ENCODE measurements at places on chromosomes 16 and 17.
A peak's percentile ranks its signal among the peaks of the same experiment; 100 is the strongest.

DNA sequence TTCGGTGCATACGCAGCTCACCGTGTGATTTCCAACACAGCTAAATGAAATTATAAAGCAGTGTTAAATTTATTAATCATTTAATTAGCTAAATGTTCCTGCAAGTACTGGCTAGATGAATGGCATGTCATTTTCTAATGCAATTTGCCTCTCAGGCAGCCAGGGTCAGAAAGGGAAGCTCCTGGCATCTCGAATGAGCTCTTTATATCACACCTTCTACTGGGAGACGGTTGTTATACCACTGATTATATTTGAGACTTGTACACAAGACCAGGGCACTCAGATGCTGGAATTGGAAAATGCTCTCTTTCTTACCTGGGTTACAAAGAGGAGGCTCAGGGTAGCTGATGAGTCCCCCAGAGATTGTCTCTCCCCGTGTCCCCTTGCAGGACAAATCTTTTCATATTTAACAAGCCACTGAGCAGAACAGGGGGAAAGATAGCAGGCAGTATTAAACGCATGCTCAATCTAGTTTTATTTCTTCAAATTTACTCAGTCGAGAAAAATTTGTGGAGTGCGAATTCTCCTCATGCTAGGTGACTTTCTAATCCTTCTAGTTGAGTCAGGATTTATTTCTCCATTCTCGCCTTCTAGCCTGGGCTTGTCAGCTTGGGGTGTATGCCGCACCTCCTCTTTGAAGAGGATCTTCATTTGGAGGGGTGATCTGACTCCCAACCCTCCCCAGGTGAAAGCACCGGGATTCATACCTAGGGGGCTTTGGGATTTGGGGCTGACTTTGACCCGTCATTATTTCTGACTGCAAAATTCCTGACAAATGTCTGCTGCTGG, 441.1 kb downstream of the MAF start:
- DNase-seq = no peak

GRCh38 chr17:64687961-64688360, 25.9 kb upstream of the SMURF2 start:
- DNase-seq = no peak

- no peak for DNase-seq
These were observed 1.3 kb downstream of the HOXB9 start for GRCh38 chr17:48624544-48625494.

DNA sequence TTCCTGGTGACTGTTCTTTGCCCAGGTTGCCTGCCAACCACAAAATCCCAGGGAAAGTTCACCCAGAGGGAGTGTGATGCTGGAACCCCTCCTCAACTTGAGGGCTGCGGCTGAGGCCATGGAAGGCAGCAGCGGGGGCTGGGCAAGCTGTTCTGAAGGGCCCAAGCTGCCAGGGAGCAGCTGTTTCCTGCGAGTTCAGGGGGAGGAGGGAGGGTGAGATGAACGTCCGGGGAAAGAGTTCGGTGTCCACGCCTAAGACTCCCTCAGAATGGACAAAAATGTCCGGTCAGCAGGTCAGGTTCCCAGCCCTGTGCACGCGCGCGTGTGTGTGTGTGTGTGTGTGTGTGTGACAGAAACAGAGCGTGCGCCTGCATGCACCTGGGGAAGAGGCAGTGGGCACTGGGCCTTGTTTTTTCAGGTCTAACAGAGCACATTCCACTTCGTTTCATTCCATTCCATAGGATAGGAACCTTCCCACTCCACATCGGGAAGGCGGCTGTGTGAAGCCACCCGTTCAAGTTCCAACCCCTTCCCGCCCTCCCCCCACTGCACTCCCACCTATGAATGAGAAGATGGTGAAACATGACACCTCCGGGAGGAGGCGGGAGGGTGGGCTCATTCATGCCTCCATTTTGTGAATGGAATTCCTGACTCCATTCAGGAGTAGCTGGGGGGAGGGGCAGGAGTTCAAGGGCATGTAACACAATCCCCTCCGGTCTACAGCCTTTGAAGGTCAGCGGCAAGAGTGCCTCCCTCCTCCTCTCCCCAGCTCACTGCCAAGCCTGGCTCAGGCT, 15.7 kb downstream of the ETV4 start:
- DNase-seq = no peak

- DNase-seq = peak; percentile 46
These were observed 6.3 kb downstream of the C17orf50 start for GRCh38 chr17:35766903-35767510.

- DNase-seq = no peak
These were observed 267.1 kb upstream of the MYOCD start for GRCh38 chr17:12398441-12399051.

DNA sequence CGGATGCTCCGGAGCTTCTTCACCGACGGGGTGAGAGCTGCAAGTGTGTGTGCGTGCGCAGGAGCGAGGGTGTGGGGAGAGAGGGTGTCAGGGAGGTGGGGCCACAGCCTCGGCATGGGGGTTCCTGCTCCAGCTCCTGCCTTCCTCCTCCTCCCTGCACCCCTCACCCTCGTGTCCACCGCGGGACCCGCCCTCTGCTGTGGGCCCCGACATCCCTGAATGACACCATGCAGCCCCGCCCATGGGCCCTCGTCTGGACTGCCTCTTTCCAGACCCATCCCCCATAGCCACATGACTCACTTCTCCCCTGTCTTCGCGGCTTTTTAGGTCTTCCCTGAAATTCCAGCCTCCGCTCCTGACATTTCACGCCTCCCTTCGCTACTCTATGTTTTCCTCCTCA, 41.6 kb downstream of the ARHGAP23 start:
- DNase-seq = no peak

- no peak for DNase-seq
These were observed 43.4 kb downstream of the ADCY7 start for GRCh38 chr16:50309527-50310307.

- no peak for DNase-seq
These were observed 235.7 kb downstream of the NTN1 start for GRCh38 chr17:9256751-9257629.

GRCh38 chr17:6551356-6551755, 5.0 kb downstream of the PITPNM3 start:
- DNase-seq = no peak

- DNase-seq = no peak
These were observed 44.7 kb upstream of the MEAK7 start for GRCh38 chr16:84548971-84549844.

- no peak for DNase-seq
These were observed 43.7 kb downstream of the SNX11 start for GRCh38 chr17:48151220-48151619.

- DNase-seq = no peak
These were observed 40.4 kb downstream of the TNRC6A start for GRCh38 chr16:24769806-24770205.

- DNase-seq = peak; percentile 27
These were observed 1.1 kb downstream of the ZCCHC14 start for GRCh38 chr16:87491522-87492290.

GRCh38 chr16:47523342-47524006, 62.3 kb downstream of the PHKB start:
- peak; percentile 77 for DNase-seq

DNA sequence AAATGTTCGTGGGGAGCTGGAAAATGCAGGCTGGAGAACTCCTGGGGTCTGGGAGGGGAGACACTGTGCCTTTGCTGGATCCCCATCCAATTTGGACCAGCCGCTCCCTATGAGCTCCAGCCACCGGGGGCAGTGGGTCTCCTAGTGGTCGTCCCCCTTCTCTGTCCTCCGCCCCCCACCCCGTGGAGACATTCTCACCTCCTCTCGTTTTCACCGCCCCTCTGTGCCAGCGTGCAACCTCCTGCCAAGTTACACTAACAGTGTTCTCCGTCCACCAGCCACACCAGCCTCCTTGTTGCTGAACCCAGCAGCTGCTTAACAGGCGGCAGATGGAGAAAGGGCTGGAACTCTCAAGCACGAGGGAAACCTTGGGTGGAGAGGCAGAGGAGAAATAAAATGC, 67.4 kb upstream of the SOX9 start:
- no peak for DNase-seq

DNA sequence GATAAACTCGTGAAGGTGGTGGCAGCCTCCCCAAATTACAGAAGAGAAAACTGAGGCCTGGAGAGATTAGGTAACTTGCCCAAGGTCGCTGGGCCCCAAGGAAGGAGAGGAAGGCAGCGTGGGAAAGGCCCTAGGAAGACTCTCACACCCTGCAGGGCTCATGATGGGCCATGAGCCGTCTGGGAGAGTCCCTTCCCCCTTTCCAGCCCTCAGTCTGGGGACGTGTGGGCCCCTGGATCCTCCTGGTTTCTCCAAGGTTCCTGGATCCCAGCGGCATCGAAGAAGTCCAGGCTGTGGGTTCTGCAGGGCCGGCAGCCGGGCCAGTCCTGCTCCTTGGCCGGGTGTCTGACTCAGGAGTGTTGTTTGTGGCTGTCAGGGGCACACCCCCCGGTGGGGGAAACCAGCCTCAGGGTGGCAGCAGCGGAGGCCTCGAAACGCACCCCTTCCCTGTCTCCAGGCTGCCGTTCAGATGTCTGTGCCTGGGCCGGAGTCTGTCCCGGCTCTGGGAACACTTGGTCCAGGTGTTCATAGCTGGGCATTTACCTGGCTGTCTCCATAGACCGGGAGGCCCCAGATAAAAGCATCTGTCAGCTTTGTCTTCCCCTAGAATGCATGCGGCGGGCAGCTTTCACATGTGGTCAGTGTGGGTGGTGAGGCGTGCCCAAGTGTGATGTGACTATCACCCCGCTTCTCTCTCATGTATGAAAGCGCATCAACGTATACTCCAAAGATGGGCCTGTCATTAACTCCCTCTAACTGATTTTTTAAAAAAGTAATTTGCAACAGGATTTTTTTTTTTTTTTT, 3.7 kb upstream of the RAP1GAP2 start:
- no peak for DNase-seq

GRCh38 chr17:38632334-38632733, 26.6 kb upstream of the SRCIN1 start:
- no peak for DNase-seq

DNA sequence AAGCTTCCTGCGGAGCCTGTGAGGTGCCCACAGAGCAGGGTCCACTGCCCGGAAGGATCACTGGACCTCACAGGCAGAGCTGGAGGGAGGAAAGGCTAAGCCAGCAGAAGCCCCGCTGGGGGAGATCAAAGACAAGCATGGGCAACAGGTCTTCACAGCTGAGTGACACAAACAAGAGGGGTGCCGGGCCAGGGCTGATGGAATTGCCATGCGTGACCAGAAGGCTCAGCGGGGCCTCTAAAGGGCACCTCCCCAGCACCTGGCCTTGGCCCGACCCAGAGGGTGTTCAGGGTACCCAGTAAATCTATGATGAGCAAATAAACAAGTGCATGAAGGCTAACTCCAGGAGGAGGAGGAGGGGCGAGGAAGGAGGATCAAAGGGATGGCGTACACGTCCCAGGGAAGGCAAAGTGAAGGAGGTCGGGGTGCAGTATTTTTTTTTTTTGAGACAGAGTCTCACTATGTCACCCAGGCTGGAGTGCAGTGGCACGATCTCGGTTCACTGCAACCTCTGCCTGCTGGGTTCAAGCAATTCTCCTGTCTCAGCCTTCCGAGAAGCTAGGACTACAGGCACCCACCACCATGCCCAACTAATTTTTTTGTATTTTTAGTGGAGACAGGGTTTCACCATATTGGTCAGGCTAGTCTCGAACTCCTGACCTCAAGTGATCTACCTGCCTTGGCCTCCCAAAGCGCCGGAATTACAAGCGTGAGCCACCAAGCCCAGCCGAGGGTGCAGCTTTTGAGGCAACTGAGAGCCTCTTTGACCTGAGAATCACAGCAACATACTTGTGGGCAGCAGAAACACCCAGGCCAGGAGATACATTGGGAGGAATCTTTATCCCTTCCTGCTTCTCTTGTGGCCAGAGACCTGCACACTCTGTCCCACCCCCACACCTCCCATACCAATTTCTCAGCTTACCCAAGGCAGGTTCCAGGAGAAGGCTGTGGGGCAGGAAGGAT, 16.1 kb upstream of the EXOC7 start:
- no peak for DNase-seq

- no peak for DNase-seq
These were observed 1.1 kb downstream of the PGAP6 start for GRCh38 chr16:380762-381011.

- no peak for DNase-seq
These were observed 88.6 kb downstream of the CACNG3 start for GRCh38 chr16:24344784-24345183.

GRCh38 chr17:38428112-38428642, at the start of gene ARHGAP23:
Gene ARHGAP23, plus strand, starts transcription at chr17:38428464. Its CDS starts 22 bp downstream, at chr17:38428486.
- DNase-seq = peak; percentile 51

DNA sequence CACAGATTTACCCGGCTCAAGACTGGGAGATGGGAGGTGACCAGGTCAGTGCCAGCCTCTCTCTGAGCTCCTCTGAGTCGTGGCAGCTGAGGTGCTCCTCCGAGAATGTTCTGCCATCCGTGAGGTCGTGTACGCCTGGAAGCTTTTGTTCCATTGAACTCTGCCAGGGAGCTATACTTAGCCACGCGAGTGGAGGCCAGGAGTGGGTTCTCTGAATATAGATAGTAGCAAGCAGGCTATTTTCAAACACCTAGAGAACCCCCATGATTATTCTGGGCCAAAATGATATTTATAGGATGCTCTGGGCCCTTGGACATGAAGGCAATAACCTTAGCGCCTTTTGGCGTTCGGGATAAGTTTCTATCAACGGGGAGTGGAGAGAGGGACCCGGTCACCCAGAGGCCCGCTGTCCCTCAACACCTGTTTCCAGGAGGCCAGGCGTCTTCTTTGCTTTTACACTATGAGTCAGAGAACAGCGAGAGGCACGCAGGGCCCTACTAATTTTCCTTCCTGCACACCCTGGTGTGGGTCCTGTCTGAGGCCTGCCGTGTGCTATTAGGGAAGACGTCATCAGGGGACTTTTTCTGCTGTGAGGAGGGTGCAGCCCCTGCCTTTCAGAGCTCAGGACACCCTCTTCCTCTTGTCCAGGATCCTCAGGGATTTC, 11.0 kb upstream of the MVD start:
- DNase-seq = no peak

GRCh38 chr17:44878627-44879221, 20.5 kb downstream of the EFTUD2 start:
- DNase-seq = peak; percentile 50

DNA sequence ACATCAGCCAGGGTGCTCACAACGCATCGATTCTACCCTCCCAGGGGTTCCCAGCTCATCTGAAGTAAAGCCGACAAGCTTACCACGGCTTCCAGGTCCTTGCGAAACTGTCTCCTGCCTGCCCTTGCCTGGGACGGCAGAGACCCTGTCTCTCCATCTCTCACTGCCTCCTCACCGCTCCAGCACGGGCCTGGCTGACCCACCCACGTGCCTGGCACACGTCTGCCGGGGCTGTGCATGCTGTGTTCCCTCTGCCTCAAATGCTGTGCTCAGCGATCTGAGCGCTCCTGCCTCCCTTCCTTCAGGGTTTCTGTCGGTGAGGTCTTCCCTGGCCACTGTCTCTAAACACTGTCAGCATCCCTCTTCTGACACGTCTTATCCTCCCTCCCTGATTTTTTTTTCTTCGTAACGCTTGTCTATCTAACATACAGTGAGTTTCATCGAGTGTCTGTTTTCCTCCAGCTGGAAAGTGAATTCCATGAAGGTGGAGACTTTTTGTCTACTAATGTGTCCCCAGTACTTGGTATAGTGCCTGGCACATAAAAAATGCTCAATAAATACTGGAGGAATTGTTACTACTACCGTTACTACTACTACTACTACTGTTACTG, 208.4 kb downstream of the IRF8 start:
- no peak for DNase-seq
